Activated T-helper 2 cell treated with anti-CD3 and anti-CD28 coated beads, Interferon-gamma antibody, Interleukin-2, Interleukin-4, amounts not matched to agents 10 μg/mL and 5 μg/mL and 100 μg/mL, durations not matched to agents 14 hours and 24 hours and 36 hours (primary cell): ENCODE measurements at places on chromosomes 12 and 14. TPM values are rescaled to one million over a fixed set of nuclear protein-coding genes. Genes with fewer than 3 reads are reported as not detected.

DNA sequence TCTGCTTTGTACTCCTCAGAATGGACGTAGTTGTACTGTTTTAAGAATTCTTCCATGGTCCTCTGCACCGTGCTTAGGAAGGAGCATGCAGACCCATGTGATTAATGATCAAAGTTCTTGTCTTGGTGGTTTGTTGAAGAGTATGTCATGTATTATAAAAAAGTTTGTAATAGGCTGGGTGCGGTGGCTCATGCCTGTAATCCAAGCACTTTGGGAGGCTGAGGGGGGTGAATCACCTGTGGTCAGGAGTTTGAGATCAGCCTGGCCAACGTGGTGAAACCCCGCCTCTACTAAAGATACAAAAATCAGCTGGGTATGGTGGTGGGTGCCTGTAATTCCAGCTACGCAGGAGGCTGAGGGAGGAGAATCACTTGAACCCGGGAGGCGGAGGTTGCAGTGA lies 61.8 kb upstream of the RTL1 start:
- DNase-seq: no peak
- H3K27me3 ChIP-seq: no peaks in the 10 kb centered on the region
- H3K4me1 ChIP-seq: no peaks in the 10 kb centered on the region

RPGRIP1 gene
- total RNA-seq: not detected in 2 replicates

SNAPC1 gene
- total RNA-seq: 10.2 and 10.5 TPM in 2 replicates

- H3K27me3 ChIP-seq: no peaks in the 10 kb centered on the region
- no peak overlapping the region for H3K27ac ChIP-seq
- H3K4me3 ChIP-seq: no peak overlapping the region
- peaks cover 25% of the 10 kb centered on the region for H3K36me3 ChIP-seq
- peaks cover 1% of the 10 kb centered on the region for H3K4me1 ChIP-seq
Observed at GRCh38 chr12:92785563-92785950, 82.8 kb downstream of the PLEKHG7 start.

ASCL4 gene
- total RNA-seq: not detected in 2 replicates

VRTN gene
- total RNA-seq: not detected in 2 replicates

BAG5 gene
- 28.2 and 29.2 TPM in 2 replicates for total RNA-seq

DNA sequence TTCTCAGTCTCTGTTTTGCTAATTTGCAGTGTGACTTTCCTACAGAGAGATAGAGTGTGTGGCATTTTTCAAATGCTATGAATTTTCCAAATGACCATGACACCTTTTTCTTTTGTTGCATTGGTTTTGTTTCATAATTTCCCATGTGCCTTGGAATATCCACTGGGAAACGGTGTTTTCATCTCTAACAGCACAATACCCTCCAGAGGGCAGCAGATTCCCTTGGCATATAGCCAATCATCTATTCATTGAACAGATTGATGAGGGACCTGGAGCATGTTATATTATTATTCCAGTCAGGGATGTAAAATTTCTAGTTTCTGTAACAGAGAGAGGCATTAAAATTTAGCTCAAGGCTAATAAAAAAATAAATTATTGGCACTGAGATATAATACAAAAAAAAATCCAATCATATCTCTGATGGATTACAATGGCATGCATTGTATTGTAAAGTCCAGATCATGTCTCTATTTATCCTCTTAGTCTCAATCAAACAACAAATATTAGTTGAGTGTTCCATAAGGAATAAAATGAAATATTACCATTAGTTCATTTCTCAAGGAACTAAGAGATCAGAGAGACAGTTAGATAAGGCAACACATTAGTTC lies 29.6 kb upstream of the NTN4 start:
- no peak for DNase-seq
- peaks cover 10% of the 10 kb centered on the region for H3K27me3 ChIP-seq
- H3K36me3 ChIP-seq: no peaks in the 10 kb centered on the region
- no peaks in the 10 kb centered on the region for H3K4me1 ChIP-seq
- H3K27ac ChIP-seq: no peak overlapping the region

DNA sequence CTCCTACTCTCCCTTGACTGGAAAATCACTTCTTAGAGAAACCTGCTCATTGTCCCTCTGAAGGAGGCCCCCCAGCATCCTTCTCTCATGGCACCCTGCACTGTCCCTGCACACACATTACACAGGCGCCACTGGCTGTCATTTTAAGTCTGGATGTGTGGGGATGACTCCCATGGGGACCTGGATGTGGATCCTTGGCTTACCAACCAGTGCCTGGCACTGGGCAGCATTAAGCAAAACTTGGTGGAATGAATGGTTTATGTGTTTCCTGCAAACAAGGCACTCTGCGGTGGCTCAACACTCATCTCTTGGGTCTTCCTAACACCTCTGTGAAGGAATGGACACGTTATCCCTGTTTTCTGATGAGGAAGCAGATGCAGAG lies 162.4 kb downstream of the RBM19 start:
- peaks cover 6% of the 10 kb centered on the region for H3K36me3 ChIP-seq
- DNase-seq: no peak
- H3K27ac ChIP-seq: no peak overlapping the region
- H3K27me3 ChIP-seq: no peaks in the 10 kb centered on the region
- no peaks in the 10 kb centered on the region for H3K4me1 ChIP-seq

GRCh38 chr12:6432991-6433390 lies 11.8 kb upstream of the CD27 start:
- H3K4me3 ChIP-seq: no peak overlapping the region
- peaks cover 48% of the 10 kb centered on the region for H3K4me1 ChIP-seq
- H3K36me3 ChIP-seq: no peaks in the 10 kb centered on the region
- no peak for DNase-seq
- no peaks in the 10 kb centered on the region for H3K27me3 ChIP-seq

DNA sequence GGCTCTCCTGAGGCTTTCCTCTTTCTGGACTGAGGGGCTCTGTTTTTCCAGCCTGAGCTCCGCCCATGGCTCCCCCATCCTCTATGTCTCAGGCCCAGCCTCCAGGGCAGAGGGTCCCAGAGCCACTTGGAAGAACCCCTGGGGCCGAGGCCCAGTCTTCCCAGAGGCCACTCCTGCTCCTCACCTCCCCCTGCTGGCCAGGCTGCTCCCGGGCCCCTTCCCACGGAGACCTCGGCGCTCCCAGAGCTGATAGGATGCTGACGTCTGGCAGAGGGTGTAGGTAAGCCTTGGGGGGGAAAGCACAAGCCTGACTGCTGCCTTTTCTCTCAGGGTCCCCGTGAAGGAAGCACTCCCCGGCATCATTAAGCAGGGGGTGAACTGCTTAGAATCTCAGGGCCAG lies 51.4 kb downstream of the ERH start:
- no peak overlapping the region for H3K4me3 ChIP-seq
- H3K36me3 ChIP-seq: no peaks in the 10 kb centered on the region
- no peak for DNase-seq
- no peak overlapping the region for H3K27ac ChIP-seq
- H3K4me1 ChIP-seq: no peaks in the 10 kb centered on the region
- H3K27me3 ChIP-seq: peaks cover 2% of the 10 kb centered on the region

OTOGL gene
- total RNA-seq: 0.16 TPM in 1 of 2 replicates, not detected in the other
